ENCODE measurements at places on chromosomes 3 and 15. TPM values are rescaled to one million over a fixed set of nuclear protein-coding genes. Genes with fewer than 3 reads are reported as not detected.

GRCh38 chr3:188279502-188280335, 125.8 kb downstream of the LPP start:
- no peak for DNase-seq

DNA sequence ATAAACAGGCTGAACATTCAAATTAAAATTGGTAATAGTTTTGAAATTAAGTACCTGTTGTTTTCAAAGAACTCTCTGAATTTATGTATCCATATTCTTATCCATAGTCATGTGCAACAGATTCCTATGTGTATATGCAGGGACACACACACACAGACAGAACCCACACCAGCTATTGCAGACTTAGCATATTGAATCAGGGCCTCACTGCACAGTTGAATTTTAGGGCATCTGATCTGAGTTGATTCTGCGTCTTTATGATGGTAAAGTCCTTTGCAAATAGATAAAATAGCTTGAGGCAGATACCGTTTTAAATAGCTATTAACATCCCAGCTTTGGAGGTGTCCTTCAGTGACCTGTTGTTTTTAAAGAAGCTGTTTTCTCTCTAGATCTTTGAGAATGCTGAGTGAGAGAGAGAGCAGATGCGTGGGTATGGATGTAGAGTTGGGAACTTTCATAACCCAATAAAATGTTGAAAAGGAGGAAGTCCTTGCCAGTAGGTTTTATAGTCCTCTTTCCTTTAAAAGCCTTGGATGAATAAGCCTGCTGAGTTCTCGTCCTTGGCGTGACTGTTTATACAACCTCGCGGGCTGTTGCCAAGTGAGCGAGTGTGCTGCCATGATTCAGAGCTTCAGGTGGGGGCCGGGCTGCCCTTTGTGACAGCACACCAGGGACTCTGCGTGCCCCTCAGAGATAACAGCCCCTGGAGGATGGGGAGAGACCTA, 18.3 kb downstream of the MYZAP start:
- no peak for DNase-seq

GRCh38 chr3:182979103-182979673, 1.1 kb downstream of the DCUN1D1 start:
- no peak for DNase-seq

DNA sequence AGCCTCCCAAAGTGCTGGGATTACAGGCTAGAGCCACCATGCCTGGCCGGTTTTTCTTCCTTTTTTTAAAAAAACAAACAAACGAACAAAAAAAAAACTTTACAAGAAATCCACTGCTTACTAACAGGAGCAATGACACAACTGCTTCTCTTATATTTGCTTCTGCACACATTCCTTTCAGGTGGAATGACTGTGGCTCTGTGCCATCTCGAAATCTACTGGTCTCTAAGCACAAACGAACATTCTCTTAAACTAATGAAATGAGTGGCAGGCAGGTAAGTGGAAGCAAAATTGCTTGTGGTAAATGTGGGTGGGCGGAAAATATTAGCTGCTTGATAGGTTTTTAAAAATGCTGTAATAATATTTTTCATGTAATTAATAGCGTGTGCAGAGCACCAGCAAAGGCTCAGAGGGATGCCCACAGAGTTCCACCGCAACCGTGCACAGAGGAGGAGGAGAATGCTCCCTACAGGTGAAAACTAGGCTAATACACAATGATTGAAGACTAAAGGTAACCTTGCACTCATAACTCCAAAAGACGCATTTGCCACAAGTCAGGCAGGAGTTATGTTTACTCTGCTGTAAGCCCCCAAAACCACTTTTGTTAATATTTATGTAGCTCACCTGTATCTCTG, 77.4 kb downstream of the LSAMP start:
- no peak for DNase-seq

The GRAMD2A gene
- 7.4 TPM for polyA plus RNA-seq

Data from right lung (tissue), 10 donors.